ENCODE measurements at places on chromosomes 11 and 22. TPM values are rescaled to one million over a fixed set of nuclear protein-coding genes. Genes with fewer than 3 reads are reported as not detected.

C11orf87 gene
- total RNA-seq: not detected

TUB gene
- under 0.01 TPM for total RNA-seq

TMEM45B gene
- total RNA-seq: 0.50 TPM

SCGB2A2 gene
- total RNA-seq: not detected

BTG4 gene
- total RNA-seq: not detected

MRPL16 gene
- total RNA-seq: 43.9 TPM

KIF18A gene
- 9.2 TPM for total RNA-seq

PATE4 gene
- total RNA-seq: not detected

EHF gene
- 43.7 TPM for total RNA-seq

PRRG4 gene
- 11.7 TPM for total RNA-seq

APOL3 gene
- 10.4 TPM for total RNA-seq

IFITM10 gene
- 0.80 TPM for total RNA-seq

APOBEC3B gene
- total RNA-seq: 0.15 TPM

RBMXL2 gene
- not detected for total RNA-seq

THYN1 gene
- 75.2 TPM for total RNA-seq

IGSF9B gene
- 2.0 TPM for total RNA-seq

PGA4 gene
- not detected for total RNA-seq

F2 gene
- 1.1 TPM for total RNA-seq

SYT7 gene
- not detected for total RNA-seq
